ENCODE measurements at places on chromosomes 1 and 21.

DNA sequence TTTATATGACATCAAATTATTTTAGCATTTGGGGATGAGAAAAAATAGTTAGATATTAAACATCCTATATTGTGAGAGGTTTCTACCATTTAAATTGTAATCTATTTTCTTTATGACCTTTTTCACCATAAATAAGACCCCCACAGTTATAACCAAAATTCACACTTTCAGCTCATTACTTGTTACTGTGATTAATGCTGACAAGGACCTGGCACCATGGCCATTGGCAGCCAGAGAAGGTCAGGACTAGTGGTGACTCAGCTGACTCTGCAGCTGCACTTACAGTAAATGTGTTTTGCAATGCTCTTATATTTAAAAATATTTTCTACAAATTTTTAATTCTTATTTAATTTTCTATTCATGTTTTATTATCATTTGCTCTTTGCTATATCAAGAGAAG, 133.3 kb upstream of the C1orf105 start:
- no peak for DNase-seq

GRCh38 chr1:62425041-62425440, 11.8 kb upstream of the USP1 start:
- DNase-seq: no peak

DNA sequence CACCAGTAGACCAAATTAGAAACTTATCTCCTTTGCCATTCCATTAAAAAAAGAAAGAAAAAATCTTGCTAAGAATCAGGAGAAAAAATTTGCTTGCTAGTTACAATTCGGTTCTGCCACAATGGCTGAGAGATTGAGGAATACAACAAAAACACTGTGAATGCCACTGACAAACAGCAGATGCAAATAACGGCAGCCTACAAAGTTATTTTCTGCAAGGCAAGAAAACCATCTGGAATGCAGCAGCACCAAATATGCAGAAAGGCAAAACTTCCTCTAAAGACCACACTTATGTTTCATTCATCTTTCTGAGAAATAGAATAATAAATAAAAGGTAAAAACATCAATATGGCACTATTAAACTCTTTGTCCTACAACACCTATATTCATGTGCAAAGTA, 75.7 kb downstream of the ENAH start:
- DNase-seq: no peak

DNA sequence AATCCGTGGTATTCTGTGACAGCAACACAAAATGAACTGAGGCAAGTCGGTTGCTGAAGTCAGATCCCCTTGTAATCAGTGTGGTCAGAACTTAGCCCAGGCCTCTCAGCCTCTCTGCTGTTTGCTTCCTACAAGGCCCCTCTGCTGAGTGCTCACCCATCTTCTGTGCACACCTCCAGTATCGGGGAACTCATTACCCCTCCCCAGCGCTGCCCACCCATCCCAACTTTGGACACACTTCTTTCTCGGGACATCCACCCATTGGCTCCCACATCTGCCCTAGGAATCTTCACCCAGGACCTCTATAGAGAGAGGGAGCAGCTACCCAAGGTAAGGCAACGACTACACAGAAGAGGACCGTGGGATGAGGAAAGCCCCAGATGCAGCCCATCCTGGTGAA, 217.5 kb downstream of the MATN1 start:
- DNase-seq: no peak

GRCh38 chr1:30316056-30316455, 407.3 kb downstream of the MATN1 start:
- DNase-seq: no peak

DNA sequence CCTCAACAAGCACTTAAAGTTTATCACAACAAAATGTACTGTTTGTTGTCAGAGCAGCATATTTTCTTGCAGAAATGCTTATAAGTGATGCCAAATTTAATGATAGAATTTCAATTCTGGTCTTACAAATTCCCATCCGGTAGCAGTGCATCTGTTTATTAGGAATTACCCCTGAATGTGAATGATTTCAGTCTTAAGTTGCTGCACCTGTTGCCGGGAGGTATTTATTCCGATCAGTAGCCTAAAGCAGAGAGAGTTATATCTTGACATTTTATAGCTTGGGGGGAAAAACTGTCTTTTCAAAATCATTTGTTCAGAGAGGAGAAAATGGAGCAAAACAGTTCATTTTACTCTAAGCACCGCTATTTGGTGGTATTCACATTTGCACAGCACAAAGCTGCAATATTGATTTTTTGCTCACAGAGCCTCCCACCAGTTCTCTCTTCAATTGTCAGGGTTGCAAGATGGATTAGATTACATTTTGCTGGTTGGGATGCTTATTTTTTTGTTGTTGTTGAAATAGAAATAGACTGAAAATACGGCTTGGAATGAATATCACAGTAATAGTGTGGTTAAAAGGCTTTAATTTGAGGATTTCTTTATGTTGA, 98.6 kb downstream of the ADGRL2 start:
- no peak for DNase-seq

GRCh38 chr1:152328801-152329391, 3.9 kb upstream of the FLG start:
- no peak for DNase-seq

GRCh38 chr1:21508580-21509350, 458 bp upstream of the ALPL start:
- DNase-seq: no peak

GRCh38 chr21:33963848-33964555, 48.4 kb upstream of the ATP5PO start:
- no peak for DNase-seq

- no peak for DNase-seq
These were observed 119.0 kb upstream of the UBE2U start for GRCh38 chr1:64084451-64084850.

DNA sequence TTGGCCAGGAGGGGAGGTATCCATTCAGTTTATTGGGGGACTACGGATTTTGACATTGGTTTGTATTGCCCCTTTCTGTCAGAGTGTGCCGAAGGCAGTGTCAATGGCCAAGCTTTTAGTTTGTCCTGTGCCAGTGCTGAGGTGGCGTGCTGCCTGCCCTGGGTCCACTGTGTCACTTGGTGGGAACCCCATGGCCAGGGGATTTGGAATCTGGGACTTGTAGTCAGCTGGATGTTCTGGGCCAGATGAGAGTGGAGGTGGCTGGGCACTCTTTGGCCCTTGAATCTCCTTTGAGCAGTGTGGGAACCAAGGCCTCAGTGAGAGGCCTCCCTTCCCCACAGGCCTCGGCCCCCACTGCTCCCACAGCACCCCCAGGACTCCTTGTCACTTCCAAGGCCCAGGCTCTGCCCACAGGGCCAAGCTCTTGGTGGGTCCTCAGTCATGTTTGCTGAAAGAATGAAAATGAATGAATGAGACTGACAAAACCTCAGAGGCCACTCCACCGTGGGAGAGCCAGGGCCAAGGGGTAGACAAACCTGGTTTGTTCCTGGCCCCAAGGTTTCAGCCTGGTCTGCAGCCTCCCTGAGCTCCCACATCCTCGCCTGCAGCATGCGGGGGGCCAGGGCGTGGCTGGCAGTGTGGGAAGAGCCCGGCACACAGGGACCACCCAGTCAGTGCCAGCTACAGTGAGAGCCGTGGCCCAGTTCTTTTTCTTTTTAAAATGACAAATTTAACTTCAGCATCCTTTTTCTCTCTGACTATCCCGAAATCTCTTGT, 412.2 kb downstream of the MATN1 start:
- no peak for DNase-seq

DNA sequence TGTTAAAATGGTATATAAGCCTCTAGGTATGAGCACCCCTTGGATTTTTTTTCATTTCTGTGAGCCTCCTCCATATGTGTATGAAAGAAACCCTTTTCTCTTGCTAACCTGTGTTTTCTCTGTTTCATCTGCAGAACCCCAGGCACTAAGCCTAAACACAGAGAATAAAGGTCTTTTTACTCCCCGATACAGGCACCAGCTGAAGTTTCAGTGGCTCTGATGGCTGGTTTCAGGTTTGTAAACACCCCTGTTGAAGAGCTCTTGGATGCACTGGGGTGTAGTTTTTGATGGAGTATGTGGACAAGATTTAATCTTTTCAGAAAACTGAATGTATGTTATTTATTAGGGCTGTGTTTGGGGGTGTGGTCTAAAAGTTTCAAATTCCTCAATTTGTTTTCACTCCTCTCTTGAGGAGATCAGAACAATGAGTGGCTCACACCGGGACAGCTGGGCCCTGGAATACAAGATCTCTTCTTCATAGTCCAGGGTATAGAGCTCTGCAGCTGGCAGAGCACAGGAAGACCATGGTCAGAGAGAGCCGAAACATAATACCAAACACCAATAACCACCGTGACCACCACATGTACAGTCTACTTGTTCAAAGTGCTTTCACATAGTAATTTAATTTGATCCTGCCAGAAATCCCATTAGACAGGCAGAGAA, 50.2 kb upstream of the VTCN1 start:
- no peak for DNase-seq

GRCh38 chr1:26190373-26190987, at the start of gene CATSPER4:
Gene CATSPER4, plus strand, starts transcription at chr1:26190602. Its CDS starts 26 bp downstream, at chr1:26190628.
- DNase-seq: no peak

- no peak for DNase-seq
These were observed 399.9 kb upstream of the RUNX1 start for GRCh38 chr21:35448876-35449599.

GRCh38 chr1:110258734-110259133, 48.6 kb downstream of the KCNC4 start:
- DNase-seq: no peak

DNA sequence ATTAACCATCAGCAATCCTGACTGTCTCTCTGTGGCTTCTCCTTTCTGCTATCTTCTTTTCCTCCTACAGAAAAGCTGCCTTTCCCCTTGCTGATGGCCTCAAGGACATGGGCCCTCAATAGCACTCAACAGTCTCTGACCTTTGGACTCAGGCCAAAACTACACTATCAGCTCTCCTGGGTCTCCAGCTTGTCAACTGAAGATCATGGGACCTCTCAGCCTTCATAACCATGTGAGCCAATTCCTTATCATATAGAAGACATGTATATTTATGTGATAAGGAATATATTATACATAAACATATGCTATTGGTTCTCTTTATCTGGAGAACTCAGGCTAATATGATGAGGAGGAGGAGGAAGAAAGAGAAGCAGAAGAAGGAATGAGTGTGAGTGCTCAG, 91.8 kb upstream of the GJB5 start:
- no peak for DNase-seq

DNA sequence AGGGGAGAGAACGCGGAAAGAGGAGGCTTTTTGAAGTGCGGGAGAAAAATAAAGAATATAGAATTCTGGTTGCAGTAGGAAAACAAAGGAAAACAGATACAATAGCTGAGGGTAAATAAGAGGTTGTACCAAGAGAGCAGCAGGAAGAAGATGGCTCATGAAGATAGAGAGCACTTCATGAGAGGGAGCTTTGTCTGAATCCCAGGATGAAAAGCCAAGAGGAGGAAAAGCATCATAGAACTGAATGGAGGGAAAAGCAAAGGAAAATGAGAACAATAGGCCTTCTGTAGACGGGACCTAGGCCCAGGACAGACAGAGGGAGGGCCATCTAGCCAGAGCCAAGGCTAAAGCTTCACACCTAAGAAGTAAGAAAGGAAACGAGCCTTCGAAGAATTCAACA, 49.5 kb downstream of the ATP6V1G3 start:
- DNase-seq: no peak

- no peak for DNase-seq
These were observed 602 bp downstream of the SH3BGRL3 start for GRCh38 chr1:26280333-26281042.

Data from NCI-H1417 treated with DMSO at 0.1 percent for 48 hours (cell line).